ENCODE measurements at places on chromosomes 12 and 14. TPM values are rescaled to one million over a fixed set of nuclear protein-coding genes. Genes with fewer than 3 reads are reported as not detected.

Gene SENP1
- total RNA-seq, result 5.3 TPM

Gene TAS2R19
- total RNA-seq, result 0.38 TPM

Gene GDF3
- 0.19 TPM for total RNA-seq

Gene SETD3
- 101 TPM for total RNA-seq

GRCh38 chr12:128418944-128419343 lies 152.0 kb downstream of the TMEM132C start:
- peaks cover 20% of the 10 kb centered on the region for H3K27me3 ChIP-seq
- H3K4me3 ChIP-seq, result no peak overlapping the region
- no peaks in the 10 kb centered on the region for H3K4me1 ChIP-seq
- H3K27ac ChIP-seq, result no peak overlapping the region
- DNase-seq, result no peak

DNA sequence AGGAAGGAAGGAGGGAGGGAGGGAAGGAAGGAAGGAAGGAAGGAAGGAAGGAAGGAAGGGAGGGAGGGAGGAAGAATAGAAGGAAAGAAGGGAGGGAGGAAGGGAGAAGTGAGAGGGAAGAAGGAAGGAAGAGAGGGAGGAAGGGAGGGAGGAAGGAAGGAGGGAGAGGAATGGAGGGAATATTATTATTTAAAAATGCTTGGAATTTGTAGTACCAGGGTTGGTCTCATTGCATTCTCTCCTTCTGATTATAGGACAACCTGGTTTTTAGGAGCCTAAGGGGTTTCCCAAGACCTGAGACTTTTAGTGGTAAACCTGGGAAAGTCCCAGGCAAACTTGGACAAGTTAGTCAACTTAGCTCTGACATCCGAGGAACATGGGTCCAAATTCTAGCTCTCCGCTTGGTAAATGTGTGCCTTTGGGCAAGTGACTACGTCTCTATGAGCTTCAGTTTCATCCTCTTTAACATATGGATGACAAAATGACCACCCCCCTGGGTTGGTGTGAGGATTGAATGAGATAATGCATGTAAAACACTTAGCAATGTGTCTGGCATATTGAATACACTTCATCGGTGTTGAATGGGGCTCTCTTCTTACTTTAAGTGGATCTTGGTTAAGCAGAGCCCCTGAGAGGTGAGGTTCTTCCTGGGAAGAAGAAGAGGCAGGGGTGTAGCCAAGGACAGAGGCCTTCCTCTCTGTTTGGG lies 690.7 kb upstream of the TBX3 start:
- H3K4me1 ChIP-seq, result no peaks in the 10 kb centered on the region
- no peak for DNase-seq
- no peak overlapping the region for H3K27ac ChIP-seq
- H3K36me3 ChIP-seq, result no peaks in the 10 kb centered on the region
- peaks cover 18% of the 10 kb centered on the region for H3K27me3 ChIP-seq
- no peak overlapping the region for H3K4me3 ChIP-seq

DNA sequence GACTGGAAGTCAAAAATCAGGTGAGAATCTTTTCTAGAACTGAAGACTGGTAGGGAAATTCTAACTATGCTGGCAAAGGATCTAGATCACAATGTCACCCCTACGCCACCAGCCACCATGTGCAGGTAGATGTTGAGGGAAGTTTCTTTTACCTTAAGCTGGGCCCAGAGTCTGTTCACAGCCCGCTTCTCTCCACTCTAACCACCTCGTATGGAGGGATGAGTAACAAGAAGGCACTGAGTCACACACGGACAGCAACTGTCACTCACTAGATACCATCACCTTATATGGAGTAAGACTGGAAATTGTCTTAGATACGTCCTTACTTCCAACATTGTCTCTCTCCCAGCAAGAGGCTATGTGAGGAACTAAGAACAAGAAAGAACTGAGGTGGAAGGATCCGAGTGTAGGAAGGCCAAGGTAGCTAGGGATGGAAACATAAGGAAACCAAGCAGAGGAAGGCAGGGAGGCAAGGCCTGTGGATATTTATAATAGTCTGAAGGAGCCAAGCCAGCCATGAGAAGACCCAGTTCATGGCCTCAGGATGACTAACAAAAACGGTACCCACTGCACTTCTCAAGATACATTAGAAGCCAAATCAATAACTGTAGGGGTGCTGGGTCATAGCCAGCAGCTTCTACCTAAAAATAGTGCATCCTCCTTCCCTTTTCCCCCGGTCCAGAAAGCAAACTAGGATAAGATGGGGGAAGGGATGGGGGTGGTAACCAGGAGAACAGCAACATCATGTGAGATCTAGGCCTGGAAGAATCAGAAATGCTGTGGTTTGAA lies 15.5 kb downstream of the REM2 start:
- DNase-seq, result no peak
- no peak overlapping the region for H3K27ac ChIP-seq
- no peaks in the 10 kb centered on the region for H3K27me3 ChIP-seq
- peaks cover 32% of the 10 kb centered on the region for H3K36me3 ChIP-seq
- peaks cover 9% of the 10 kb centered on the region for H3K4me1 ChIP-seq

- peaks cover 8% of the 10 kb centered on the region for H3K27me3 ChIP-seq
- H3K36me3 ChIP-seq, result no peaks in the 10 kb centered on the region
- H3K4me1 ChIP-seq, result no peaks in the 10 kb centered on the region
- no peak overlapping the region for H3K4me3 ChIP-seq
- DNase-seq, result no peak
Observed at GRCh38 chr12:40620564-40621019, 71.6 kb upstream of the CNTN1 start.

GRCh38 chr12:10849425-10849878 lies at the start of gene PRR4:
TSS of gene PRR4 (minus strand) at chr12:10849475. CDS start at chr12:10849437, 38 bp downstream.
- H3K27ac ChIP-seq, result no peak within 1 kb of the TSS
- H3K4me3 ChIP-seq, result no peak within 1 kb of the TSS
- no peak for DNase-seq
- H3K36me3 ChIP-seq, result peaks cover 6% of the 10 kb centered on the region
- H3K27me3 ChIP-seq, result no peaks in the 10 kb centered on the region

DNA sequence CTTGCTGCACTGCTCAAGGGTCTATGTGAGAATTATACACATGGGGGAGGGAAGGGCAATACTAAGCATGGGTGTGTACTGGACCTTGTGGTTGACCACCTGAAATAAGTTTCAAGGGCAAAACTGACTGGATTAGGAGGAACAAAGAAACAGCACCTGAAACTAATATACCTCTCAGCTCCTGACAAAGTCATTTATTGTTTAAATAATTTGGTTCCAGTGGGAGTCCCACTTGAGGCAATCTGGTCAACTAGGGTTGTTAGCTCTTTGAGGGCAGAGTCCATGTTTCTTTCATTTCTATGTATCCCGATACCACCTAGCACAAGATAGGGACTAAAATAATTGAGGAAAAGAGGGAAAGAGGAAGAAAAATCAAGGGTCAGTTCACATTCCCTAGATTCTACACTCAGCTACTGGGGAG lies 45.5 kb downstream of the STXBP6 start:
- H3K36me3 ChIP-seq, result no peaks in the 10 kb centered on the region
- peak overlapping the region; percentile 73 for H3K27ac ChIP-seq
- DNase-seq, result no peak
- peaks cover 92% of the 10 kb centered on the region for H3K4me1 ChIP-seq
- H3K27me3 ChIP-seq, result no peaks in the 10 kb centered on the region

DNA sequence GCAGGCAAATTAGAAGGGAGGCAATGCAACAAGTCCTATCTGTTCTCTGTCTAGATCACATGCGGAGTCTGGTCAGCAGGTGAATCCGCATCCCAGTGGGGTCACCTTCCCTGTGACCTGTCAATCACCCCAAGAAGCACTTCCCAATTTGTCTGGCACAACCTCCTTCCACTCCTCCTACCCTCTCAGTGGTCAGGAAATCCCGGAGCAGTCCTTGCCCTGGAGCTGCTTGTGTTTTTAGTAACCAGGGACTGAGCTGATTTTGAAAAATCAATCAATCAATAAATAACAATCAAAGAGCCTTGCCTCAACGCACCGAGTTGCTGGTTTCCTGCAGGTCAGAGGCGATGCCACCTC lies 572 bp upstream of the ACSS3 start:
- peak overlapping the region; percentile 94 for H3K27ac ChIP-seq
- H3K27me3 ChIP-seq, result no peaks in the 10 kb centered on the region
- DNase-seq, result peak; percentile 41
- H3K4me3 ChIP-seq, result peak overlapping the region; percentile 83
- no peaks in the 10 kb centered on the region for H3K36me3 ChIP-seq

GRCh38 chr12:113030875-113031525 lies 25.5 kb upstream of the DTX1 start:
- peaks cover 3% of the 10 kb centered on the region for H3K4me1 ChIP-seq
- no peaks in the 10 kb centered on the region for H3K36me3 ChIP-seq
- no peak overlapping the region for H3K27ac ChIP-seq
- no peak overlapping the region for H3K4me3 ChIP-seq
- no peak for DNase-seq
- peaks cover 61% of the 10 kb centered on the region for H3K27me3 ChIP-seq

GRCh38 chr12:49369411-49370145 lies 2.3 kb downstream of the SPATS2 start:
- peaks cover 43% of the 10 kb centered on the region for H3K4me1 ChIP-seq
- peak overlapping the region; percentile 97 for H3K27ac ChIP-seq
- no peaks in the 10 kb centered on the region for H3K27me3 ChIP-seq
- H3K4me3 ChIP-seq, result peak overlapping the region; percentile 10
